Activated gamma-delta T cell treated with Interleukin-2 at 50 U/mL for 16 hours (primary cell): ENCODE measurements at places on chromosomes 2 and 18.

DNA sequence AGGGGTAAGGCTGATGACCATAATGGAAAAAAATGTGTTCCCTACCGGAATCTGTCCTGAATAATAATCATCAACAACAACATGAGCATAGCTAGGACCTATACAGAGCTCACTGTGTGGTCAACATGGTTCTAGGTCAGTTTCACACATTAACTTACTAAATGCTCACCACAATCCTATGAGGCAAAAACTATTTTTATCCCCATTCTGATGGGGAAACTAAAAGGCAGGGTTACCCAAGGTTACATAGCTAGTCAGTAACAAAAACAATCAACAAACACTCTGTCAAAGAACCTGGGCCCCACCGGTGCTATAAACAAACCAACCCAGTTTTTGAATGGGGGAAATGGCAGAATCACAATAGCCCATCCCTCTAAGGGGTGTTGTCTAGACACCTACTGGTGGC is 40.1 kb downstream of the AOX1 start:
- DNase-seq, result no peak

DNA sequence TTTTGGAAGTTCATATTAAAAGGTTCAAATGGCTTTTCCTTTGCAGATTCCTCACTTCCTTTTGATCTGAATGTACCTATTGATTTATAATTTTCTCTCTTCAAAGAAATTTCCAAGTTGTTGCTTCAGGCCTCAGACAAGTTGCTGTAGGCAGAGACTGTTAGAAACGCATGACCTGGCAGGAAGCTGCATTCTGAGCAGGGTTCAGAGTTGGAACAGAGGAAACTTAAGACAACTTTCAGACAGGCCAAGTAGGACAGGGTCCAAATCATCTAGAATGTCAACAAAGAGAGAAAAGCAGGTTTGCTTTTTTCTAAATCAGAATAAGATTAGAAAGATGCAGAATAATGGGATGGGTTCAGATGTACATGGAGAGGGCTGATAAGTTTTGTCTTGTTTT is 416.3 kb downstream of the LRP1B start:
- DNase-seq, result no peak

GRCh38 chr2:123179526-123179925 is 845.6 kb upstream of the CNTNAP5 start:
- DNase-seq, result no peak

GRCh38 chr18:12327510-12328178 is 19.6 kb downstream of the TUBB6 start:
- DNase-seq, result peak; percentile 66

DNA sequence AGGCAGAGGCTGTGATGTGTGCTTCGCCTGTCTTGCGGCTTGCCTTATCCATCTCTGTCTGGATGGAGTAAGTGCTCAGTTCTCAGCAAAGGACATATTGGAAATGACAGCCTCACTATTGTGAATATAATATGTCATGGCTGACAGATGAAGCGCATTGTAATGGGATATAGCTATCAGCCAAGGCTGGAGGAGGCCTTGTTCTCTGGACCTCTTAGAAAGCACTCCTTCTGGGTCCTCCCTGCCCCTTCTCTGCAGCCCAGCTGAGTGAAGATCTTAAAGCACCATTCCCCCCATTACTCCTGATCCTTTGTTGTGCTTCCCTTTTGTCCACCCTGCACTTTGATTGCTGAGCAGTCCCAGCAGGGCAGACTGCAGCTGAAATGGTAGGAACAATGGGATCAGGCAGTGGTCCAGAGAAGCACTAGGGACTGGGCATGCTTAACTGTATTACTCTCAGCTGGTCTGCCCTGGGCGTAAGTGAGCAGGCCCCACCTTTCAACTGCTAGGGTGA is 265.3 kb downstream of the SETBP1 start:
- DNase-seq, result no peak

- DNase-seq, result no peak
Measured at GRCh38 chr2:173151671-173152401, 76.2 kb downstream of the MAP3K20 start.

GRCh38 chr18:41967680-41968079 is 12.6 kb downstream of the PIK3C3 start:
- no peak for DNase-seq

DNA sequence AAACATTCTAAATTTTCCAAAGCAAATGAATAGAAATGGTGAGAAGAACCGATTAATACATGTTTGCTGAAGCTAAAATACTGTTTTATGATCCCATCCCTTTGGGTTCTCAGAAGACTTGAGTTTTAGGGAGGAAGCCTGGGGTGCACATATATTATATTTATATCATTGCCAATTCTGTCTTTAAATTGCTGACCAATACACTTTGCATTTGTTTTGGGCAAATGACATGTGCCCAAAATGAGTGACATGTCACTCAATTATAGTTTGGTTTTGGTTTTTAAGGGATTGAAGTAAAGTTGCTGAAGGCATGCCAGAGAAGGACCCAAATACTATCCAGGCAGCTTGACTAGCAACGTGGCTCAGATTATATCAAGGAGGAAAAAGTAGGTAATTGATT is 50.3 kb upstream of the SP3 start:
- DNase-seq, result no peak

DNA sequence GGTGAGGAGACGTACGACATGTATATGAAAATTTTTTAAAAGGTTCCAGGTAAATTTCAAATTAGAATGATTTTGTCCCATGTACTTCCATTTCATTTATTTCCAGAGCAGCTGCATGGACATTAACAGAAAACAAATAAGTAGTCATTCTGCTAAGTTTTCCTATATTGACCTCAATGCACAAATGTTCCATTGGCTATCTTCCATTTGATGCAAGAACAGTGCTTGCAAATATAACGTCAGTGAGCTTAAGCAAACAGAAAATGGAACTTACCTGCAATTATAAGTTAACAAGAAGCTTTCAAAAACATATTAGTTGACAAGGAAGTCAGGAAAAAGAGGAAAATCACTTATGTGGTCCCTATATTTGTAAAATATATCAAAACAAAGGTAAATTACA is 16.6 kb downstream of the PAIP2B start:
- DNase-seq, result no peak

DNA sequence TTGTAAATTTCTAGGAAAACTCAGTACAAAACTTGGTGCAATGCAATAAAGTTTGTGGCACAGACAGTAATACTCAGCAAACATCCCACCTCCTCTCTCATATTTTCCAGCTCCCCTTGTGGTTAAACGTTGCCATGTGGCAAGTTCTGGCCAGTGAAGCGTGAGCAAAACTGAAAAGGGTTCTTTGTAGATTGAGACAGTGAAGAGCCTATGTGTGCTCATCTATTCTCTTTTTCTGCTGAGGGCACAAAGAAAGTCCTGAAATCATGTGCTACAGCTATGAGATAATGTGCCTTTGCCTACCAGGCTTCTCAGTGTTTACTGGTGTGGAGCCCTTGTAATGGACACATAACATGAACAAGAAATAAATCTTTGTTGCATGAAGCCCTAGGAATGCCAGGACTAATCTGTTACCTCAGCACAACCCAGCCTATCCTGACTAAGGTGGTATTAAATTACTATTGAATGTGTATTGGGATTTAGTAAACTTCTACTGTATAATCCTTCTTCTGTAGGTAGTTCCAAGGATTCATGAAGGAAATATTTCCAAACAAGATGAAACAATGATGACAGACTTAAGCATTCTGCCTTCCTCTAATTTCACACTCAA is 13.0 kb upstream of the TYMS start:
- DNase-seq, result no peak

DNA sequence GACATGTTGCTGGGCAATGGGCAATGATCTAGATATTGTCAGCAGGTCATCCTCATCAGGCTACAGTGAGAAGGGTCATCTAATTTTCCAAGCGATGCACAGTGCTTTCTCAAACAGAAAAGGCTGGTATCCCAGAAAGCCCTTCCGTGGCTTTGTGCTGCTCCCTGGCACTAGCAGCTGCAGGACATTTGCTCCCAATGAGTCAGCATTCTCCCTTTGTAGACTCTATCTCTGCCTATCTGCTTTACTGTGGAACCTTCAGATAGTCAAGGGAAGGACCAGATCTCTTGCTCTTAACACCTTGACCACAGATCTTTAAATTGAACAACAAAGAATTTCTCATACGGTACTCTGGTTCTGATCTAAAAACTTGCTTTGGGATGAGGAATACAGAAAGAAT is 101.4 kb downstream of the CDH2 start:
- no peak for DNase-seq

GRCh38 chr2:122034344-122034743 is 278.9 kb downstream of the TSN start:
- DNase-seq, result no peak

- no peak for DNase-seq
Measured at GRCh38 chr2:13536941-13537340, 820.2 kb downstream of the TRIB2 start.

- DNase-seq, result no peak
Measured at GRCh38 chr18:43276491-43276890, 799 bp downstream of the SYT4 start.

DNA sequence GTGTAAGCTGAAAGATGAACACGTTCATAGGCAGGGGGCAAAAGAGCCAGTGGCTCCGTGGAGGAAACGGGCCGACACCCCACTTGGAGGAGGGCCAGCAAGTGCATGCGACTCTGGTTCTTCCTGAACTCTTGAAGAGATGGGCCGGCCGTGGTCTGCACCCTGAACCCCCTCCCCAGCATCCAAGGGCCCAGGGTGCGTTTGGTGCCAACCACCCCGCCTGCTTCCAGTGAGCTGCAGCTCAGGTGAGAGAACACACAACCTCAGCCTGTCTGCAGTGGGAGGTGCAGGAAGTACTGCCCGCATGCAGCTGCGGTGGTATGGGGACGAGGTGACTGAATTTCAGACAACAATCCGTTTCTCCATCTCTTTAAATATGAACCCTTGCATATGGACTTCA is 58.9 kb downstream of the ADNP2 start:
- DNase-seq, result no peak

DNA sequence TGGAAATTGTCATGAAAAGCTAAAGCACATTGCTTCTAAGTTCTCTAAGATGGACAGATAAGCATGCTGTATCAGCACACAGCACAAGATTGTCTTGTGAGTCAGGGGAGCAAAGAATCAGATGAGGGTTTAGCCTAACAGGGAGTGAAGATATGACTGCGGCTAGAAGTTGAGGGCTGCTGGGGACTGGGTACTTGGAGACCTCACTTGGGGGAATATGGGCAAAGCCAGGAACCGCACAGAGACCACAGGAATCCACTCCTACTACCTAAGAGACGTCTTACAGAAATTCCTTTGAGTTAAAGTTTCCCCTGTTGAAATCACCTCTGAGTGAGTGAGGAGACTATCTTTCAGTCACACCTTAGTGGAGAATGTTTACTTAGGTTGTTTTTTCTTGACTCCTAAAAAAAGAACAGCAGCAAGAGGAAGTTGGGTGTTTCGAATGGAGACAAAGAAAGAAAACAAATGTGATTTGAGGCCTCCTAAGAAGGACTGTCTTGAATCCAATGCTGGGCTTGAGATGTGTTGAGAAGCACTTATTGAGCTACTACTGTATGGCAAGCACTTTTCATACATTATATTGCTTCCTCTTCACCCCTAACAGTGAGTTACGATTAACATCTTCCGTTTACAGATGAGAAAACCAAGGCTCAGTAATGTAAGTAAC is 100.7 kb downstream of the ANKRD44 start:
- peak; percentile 39 for DNase-seq
